ENCODE measurements at places on chromosomes 2 and 18. TPM values are rescaled to one million over a fixed set of nuclear protein-coding genes. Genes with fewer than 3 reads are reported as not detected.

GRCh38 chr2:17605696-17606095, 65.2 kb downstream of the VSNL1 start:
- DNase-seq = no peak

GGCX gene
- polyA plus RNA-seq = 28.1 TPM

SLC4A3 gene
- not detected for polyA plus RNA-seq

RETREG2 gene
- 62.8 TPM for polyA plus RNA-seq

DNAJC5G gene
- not detected for polyA plus RNA-seq

DNA sequence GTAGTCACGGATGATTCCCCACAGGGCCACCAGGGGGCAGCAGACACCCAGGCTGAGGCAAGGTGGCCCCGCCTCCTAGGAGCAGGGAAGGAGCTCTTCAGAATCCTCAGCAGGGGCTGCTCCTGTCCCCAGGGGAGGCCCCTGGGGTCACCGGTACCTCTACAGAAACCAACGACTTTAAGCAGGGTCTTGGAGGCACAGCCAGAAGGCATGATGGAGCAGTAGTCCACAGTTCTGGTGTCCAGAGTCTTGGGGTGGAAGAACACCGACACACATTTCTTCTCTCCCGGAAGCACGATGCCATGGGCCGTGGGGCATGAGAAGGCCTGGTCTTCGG, 11.5 kb downstream of the CFAP65 start:
- DNase-seq = peak; percentile 67

PSMA8 gene
- polyA plus RNA-seq = 1.1 TPM

DNA sequence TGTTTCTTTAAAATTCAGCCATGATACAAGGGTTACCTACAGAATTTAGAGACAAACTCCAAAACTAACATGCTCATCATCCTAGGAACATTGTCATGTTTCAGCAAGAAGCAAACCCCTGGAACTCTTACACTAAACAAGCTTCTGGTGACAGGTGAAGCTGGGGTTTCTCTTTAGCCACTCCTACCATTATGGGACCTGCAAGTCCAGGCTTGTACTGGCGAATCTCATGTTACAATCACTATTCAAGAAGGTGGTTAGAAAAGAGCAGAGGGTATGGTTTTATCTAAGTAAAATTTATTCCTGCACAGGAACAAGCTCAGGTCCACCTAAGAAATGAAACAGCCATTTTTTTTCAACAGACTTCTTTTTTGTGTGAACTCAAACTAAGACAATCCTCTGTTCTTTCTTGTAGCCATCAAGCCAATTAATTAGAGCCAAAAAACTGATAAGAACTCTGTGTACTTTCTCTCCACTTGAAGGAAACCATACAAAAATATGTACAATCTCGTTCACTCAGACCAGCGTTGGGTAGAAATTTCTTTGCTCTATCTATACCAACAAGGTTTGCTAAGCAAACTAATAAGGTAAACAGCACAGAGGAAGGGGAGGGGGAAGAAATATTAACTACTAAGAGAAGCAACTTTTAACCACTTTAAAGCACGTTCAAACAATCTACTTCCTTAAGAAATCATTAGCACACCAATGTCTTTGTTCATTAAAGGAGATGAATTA, 63.3 kb upstream of the NEDD4L start:
- DNase-seq = no peak

HEATR5B gene
- polyA plus RNA-seq = 7.4 TPM

GKN2 gene
- not detected for polyA plus RNA-seq

SGPP2 gene
- polyA plus RNA-seq = 4.9 TPM

DNA sequence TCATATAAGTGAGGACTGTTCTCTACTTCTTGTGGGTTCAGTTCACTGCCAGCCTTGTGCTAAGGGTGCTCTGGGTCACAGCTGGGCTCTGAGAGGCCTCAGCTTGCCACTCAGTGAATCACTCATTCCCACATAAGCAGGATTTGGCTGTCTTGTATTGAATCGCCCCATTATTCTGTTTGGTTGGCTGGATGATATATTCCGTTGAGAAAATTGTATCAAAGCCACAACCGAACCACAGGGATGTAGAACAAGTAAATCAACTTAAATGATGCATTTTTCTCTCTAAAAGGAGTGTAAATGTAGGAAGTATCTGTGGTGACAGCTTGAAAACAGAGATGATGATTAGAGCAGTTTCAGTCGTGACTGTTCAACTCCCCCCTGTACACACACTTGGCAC, 39.6 kb downstream of the TTC39C start:
- DNase-seq = no peak

GRCh38 chr2:12127638-12128037, 381.2 kb downstream of the LPIN1 start:
- DNase-seq = no peak

DNA sequence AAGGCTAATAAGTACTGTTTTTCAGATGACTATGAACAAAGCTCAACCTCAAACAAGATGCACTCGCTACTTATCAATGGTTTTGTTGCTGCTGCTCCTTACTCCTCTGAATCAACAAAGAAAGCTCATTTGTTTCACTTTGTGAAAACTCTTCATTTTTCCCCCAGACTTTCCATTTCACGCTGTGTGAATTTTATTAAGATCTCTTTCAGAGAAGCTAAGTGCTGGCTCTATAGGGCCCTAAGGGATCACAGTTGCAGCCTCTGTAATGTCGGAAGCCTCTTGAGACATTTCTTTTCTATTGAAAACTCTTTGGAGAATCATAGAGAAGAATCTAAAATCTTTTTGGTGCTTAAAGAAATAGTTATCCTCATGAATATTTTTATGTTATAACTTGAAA, 209.8 kb downstream of the CD226 start:
- no peak for DNase-seq

- DNase-seq = no peak
Observed at GRCh38 chr2:119482481-119483394, 41.5 kb downstream of the SCTR start.

RMND5A gene
- polyA plus RNA-seq = 24.0 TPM

DNA sequence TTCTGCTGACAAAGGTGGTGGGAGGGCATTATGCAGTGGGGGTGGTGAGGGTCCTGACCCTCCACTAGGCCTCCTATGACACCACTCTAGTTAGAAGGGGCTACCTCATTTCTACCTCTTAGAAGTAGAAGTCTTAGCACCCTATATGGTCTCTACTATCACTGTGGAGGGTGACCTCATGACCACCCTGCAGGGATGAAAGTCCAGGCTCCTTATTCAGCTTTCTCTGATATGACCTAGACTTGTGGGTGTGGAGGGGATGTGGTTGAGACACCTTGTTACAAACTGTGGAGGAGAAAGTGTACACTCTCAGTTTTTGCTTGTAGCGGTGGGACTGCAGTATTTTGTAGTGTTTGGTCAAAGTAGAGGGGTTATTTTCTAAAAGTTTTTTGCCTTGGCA, 18.6 kb downstream of the TMEM182 start:
- DNase-seq = no peak

ANKRD62 gene
- not detected for polyA plus RNA-seq

- DNase-seq = peak; percentile 13
Observed at GRCh38 chr2:203326356-203326755, 1.8 kb upstream of the ABI2 start.

KIF1A gene
- polyA plus RNA-seq = not detected

GRCh38 chr2:149715005-149715592, 127.5 kb upstream of the MMADHC start:
- no peak for DNase-seq

CYRIA gene
- not detected for polyA plus RNA-seq

RNF149 gene
- polyA plus RNA-seq = 88.9 TPM

DNA sequence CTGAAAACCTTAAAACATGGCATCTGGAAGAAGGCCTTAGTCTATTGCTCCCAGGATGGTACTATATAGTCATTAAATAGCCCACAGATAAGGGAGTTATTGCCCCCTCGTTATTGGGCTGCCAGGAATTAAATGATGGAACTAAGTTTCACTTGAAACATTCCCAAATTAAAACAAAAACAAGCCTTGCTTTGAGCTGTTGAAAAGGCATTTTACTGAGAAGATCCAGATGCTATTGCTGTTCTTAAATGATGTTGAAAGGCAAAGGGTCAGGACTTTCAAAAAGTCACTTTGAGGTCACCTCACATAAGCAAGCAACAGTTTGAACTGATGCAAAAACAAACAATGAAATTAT, 2.0 kb upstream of the AMMECR1L start:
- no peak for DNase-seq

All from CD4-positive, CD25-positive, alpha-beta regulatory T cell (primary cell).